ENCODE measurements at places on chromosomes 7 and 10.

- DNase-seq = no peak
Measured at GRCh38 chr10:98260752-98261151, 7.2 kb downstream of the LOXL4 start.

DNA sequence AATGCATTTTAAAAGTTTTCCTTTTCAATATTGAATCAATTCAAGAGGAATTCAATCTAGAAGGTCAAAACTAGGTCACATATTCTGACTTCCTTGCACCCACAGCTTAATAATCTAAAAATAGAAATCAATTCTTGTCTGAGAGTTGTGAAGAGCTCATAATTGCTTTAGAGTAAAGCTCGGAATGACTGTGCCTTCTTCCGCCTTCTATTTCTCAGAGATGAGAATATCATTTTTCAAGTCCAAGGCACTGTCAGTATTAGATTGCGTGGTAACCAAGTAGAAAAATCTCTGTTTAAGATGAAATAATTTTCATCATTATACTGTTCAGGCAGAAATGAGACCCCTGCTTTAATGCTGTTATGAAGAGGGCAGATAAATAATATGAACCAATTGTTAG is 272.2 kb upstream of the NFE2L3 start:
- DNase-seq = no peak

- DNase-seq = no peak
Measured at GRCh38 chr10:5404208-5405041, at the start of gene TUBAL3. Gene TUBAL3 (minus strand): TSS chr10:5404828. CDS start chr10:5404792, 36 bp downstream.

GRCh38 chr7:90188281-90188680 is 23.3 kb upstream of the STEAP2 start:
- no peak for DNase-seq

- DNase-seq = no peak
Measured at GRCh38 chr7:43119371-43120075, 7.1 kb downstream of the HECW1 start.

- DNase-seq = no peak
Measured at GRCh38 chr7:36957620-36958019, 233.3 kb upstream of the AOAH start.

DNA sequence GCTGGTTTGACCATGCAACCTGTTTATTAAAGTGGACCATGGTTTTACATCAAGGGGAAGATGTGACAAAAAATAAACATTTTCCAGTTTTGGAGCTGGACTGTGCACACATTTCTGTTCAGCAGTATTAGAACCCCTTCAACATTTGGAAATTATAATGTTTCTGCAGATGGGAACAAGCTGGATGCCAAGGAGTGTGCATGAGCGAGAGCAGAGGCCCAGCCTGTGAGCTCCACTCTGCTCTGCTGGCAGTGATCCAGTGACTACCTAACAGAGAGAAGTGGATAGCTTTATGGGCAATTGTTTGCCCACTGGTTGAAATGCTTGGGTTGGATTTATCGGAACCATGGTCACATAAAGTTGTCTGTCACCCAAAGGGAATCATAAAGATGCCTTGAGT is 456.7 kb downstream of the NRG3 start:
- DNase-seq = no peak

GRCh38 chr7:35251606-35252310 is 2.1 kb downstream of the TBX20 start:
- no peak for DNase-seq

DNA sequence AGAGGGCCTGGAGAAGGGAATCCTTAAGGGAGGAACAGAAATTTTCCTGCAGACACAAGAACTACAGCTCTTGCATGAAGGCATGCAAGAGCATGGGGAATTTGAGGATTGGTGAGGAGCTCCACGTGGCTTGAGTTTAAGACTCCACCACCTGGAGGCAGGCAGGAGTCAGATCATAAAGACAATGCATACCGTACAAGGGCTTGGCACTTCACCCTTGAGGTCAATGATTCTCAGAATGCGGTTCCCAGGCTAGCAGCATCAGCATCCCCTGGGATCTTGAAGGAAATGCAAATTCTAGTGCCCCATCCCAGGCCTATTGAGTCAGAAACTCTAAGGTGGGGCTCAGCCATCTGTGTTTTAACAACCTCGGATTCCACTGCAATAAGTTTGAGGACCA is 143.8 kb downstream of the C7orf25 start:
- DNase-seq = no peak

DNA sequence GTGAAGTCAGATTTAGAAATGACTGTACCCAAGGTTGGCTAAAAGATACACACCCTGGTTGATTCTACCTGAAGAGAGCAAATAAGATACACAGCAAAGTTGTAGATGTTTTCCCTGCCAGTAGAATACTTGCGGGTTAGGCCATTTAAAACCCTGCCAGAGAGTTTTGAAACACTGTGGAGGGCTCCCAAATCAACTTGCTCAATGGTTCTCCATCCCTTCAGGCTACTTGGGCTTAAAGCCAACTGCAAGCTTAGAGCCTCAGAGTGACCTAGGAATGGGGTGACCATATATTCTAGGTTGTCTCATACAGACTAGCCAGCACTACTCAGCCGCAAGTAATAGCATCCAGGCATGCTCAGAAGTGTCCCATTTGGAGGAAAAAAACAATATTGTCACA is 10.0 kb downstream of the CAV1 start:
- no peak for DNase-seq

DNA sequence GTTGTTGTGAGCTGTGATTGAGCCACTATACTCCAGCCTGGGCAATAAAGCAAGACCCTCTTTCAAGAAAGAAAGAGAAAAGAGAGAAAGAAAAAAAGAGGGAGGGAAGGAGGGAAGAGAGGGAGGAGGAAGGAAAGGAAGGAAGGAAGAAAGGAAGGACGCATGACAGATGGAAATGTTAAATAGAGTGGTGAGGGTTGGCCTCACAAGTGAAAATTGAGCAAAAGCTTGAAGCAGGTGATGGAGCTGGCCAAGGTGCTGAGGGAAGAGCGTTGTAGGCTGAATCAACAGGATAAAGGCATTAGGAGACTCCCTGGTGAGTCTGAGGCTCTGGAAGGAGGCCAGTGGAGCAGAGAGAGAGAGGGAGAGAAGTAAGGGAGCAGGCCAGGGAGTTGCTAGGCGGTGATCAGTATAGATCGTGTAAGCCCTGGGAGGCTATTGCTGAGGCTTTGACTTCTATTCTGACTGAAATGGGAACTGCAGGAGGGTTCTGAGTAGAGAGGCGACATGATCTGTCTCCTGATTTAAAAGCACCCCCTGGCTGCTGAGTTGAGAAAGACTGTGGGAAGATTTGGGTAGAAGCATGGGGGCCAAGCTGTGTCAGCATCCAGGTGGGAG is 26.5 kb upstream of the TMEM248 start:
- DNase-seq = no peak

DNA sequence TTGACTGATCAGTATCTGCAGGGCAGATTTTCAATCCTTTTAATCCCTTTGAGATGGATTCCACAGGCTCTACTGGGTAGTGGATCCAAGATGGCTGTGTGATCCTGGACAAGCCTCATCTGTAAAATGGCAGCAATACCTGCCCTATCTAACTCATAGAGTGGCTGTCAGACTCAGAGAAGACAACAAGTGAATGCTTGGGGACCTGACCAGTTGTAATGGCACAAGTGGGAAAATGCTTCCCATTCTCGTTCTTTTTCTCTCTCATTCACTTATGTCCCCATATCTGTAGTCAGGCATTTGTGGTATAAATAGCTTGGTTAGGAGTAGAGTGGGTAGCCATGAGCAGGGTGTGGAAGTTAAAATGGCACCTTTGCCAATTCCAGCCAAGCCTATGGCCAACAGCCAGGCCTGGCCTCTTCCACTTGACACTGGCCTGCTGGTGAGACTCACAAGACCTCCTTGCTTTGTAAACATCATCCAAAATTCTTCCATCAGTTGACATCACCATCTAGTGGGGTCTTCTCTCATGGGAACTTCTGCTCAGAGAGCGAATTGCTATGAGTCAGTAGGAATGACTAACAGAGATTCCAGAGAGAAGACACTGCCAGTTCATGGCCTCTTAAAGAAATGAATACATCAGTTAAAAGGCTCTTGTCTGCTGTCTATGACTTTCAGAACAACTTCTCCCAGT is 150.1 kb downstream of the PLPP4 start:
- DNase-seq = no peak

- no peak for DNase-seq
Measured at GRCh38 chr10:109982123-109982522, 25.7 kb upstream of the ADD3 start.

- DNase-seq = no peak
Measured at GRCh38 chr10:77641788-77642397, 4.3 kb upstream of the KCNMA1 start.

DNA sequence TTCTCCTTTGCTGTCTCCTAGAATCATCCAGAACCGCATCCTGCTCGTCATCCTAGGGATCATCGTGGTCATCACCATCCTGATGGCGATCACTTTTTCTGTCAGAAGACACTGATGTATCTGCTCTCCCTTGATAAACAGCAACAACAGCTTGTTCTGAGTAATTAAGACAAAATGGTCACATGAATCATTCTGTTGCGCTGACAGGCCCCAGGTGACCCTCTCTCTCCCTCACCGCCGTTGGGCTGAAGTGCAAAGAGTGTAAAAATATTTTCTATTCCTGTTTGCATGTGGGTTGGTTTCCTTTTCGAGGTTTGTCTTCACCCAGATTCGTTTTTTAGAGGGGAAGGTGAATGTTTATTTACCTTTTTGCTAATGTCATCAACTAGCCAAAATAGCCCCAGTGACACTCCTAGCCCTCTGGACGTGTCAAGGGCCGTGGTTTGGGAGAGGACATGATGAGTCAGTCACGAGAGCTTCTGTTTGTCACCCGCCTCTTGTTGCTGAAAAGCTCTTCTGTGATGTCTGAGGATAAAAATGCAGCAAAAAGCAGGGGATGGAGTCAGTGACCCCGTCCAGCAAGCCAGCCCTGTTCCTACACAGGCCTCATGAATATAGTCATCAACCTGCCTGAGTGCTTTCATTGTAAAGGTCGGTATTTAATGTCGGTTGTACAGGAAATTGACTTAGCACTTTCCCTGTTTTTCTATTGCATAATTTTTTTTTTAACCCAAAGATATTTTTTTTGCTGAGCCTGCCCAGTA is 134.6 kb upstream of the TCF7L2 start:
- DNase-seq = no peak

GRCh38 chr7:45872116-45873034 is 507 bp downstream of the CCDC201 start:
- no peak for DNase-seq

DNA sequence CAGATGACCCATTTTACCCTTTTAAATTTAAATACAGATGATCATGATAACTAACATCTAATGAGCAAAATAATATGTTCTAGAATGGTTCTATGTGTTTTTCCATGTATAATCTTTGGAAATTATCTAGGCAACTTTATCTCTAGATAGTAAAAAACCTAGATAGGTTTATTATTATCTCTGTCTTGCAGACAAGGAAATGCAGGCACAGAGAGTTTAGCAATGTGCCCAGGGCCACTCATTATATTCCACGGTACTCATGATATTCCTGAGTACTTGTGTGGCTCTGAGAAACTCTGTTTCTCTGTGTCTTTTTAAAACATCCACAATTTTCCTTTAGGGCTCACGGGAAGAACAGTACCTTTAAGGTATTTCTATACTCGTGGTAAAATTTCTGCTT is 26.4 kb upstream of the SNX13 start:
- no peak for DNase-seq

- DNase-seq = no peak
Measured at GRCh38 chr10:11757454-11757820, 15.3 kb downstream of the ECHDC3 start.

- DNase-seq = no peak
Measured at GRCh38 chr7:135825406-135825805, 76.8 kb upstream of the FAM180A start.

DNA sequence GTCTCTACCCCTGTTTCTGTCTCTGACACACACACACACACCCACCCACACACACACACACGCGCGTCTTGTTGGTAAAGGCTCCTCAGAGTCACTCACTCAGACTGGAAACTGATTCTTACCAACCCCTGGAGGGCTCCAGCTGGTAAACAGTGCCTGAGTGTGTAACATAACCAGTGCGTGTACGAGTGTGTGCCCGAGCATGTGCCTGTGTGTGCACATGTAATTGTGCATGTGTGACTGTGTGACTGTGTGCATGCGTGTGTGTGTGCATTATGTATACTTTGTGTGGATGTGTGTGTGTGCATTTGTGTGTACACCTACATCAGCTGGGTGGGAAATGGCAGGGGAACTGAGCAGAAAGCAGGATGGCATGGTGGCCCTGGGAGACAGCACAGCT is 317.1 kb downstream of the WDR37 start:
- no peak for DNase-seq

GRCh38 chr7:100169147-100169850 is 882 bp upstream of the GAL3ST4 start:
- DNase-seq = no peak

- no peak for DNase-seq
Measured at GRCh38 chr10:49173853-49174252, 14.3 kb downstream of the TMEM273 start.

GRCh38 chr7:91041901-91042484 is 222.2 kb upstream of the FZD1 start:
- no peak for DNase-seq

GRCh38 chr7:113731571-113731970 is 187.2 kb downstream of the PPP1R3A start:
- no peak for DNase-seq

DNA sequence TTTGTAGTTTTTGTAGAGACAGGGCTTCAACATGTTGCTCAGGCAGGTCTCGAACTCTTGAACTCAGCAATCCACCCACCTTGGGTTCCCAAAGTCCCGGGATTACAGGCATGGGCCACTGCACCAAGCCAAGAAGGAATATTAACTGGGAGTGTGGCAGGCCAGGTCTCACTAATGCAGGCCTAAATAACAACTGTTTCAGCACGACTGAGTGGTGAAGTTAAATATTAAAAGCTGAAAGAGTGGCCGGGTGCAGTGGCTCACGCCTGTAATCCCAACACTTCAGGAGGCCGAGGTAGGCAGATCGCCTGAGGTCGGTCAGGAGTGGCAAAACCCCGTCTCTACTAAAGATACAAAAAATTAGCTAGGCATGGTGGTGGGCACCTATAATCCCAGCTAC is 21.1 kb downstream of the CHUK start:
- DNase-seq = no peak

DNA sequence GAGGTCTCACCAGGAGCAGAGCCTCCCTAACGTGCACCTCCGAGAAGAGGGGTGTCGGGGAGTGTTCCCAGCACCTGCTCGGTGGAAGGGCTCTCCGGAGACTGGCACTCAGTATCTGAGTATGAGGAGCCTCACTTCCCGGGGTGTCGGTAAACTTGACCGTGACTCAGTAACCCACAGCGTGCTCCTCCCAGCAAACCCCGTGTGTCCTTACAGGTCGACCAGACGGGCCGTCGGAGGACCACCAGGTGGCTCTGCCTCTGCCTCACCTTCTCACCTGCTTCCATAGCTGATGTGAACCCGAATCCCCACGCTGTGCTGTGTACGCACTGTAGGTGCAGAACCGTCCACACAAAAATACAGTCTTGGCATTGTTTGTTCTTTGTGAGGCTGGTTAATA is 29.0 kb upstream of the KNDC1 start:
- DNase-seq = no peak

GRCh38 chr10:1157615-1157933 is 101.4 kb downstream of the WDR37 start:
- no peak for DNase-seq

- no peak for DNase-seq
Measured at GRCh38 chr10:60262647-60263126, 127.0 kb downstream of the ANK3 start.

All from stimulated activated CD4-positive, alpha-beta T cell treated with anti-CD3 and anti-CD28 coated beads, Interleukin-15, amount 100 ng/mL, for 1 hour (primary cell).